ENCODE measurements at places on chromosomes 2 and 18.

GRCh38 chr2:98913916-98914712 lies 21.9 kb downstream of the CRACDL start:
- DNase-seq = peak; percentile 59

DNA sequence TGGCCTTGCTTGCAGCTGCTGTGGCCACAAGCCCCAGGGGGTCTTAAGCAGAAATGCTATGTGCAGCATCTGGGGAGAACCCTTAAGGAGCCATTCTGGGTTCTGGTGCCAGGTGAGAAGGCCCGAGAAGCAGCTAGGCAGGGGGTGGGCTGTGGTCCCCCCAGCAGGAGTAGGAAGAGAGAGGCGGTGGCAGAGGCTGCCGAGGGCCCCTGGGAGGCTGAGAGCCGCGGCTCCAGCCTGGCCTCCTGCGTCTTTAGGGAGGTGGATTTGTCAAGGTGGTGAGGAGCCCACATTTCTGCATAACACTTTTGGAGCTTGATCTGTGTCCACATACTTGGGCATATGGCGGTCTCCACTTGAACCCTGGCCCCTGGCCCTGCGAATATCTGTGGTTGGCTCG lies 196.5 kb downstream of the TWIST2 start:
- DNase-seq = no peak

- DNase-seq = no peak
Observed at GRCh38 chr18:76274468-76275289, 220.4 kb downstream of the ZNF516 start.

DNA sequence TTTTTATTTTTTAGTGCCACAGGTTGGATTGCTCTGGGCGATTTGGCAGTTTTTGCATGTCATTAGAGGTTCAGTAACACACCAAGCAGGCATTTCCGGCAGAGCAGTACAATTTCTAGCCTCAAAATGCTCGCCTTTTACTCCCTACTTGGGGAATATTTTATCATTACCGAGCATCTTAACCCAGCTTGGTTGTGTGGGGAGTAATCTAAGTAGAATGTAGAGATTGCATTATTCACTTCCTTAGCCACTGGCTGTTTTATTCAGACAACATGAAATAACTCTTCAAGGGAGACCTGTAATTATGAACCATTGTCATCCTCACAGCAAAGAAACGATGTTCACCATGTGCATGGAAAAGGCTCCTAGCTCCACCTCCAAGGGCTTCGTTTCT lies 13.1 kb downstream of the GRP start:
- no peak for DNase-seq

DNA sequence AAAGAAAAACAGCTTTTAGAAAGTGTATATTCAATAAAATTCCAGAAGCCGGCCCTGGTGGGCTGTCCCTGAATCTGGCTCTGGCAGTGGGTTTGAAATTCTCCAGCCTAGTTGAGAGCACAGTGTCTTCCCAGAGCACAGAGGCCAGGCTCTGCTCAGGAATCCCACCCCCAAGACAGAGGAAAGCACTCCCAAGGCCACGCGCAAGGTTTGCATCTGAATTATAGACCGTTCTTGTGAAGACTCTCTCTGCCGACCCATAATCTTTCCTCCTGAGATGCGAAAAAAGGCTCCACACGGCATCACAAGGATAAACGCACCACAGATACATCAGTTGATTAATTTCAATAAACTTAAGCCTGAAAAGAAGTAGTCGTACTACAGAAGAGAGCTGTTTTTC lies 342.2 kb downstream of the CMPK2 start:
- DNase-seq = no peak

GRCh38 chr2:239674981-239675825 lies 274.4 kb upstream of the HDAC4 start:
- DNase-seq = no peak

DNA sequence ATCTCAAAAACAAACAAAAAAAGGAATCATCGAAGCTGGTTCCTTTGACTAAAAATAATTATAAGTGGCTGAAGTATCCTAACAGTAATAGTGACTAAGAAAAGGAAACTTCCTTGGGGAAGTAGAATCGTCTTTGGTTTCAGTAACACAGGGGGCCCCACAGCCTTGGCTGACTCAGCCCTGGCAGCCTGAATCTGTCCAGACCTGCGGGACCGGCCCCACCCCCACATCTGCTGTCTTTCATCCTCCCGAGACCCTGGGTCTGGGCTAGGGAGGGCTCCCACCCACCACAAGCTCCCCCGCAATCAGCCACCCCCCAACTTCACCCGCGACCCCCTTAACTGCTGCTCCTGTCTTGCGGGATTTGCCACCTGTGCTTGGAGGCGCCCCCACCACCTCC lies 1452.6 kb upstream of the ACVR2A start:
- no peak for DNase-seq

DNA sequence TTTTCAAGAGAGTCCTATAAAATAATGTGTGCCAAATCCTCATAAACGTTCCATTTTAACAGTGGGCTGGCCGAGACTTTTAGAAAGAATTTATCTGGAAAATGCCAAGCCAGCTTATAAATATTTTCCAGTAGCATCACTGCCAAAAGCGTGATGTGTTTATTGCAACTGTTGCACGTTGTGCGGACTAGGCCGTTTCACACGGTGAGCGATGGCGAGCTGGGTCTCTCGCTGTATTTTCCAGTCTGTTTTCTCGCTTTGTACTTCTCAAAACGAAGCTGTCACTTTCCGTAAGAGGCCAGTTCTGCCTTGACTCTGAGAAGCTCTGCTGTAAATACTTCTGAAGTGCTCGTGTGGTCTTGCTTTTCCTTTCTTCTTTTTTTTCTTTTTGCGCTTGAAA lies 65.0 kb upstream of the ZNF236 start:
- DNase-seq = no peak

- DNase-seq = no peak
Observed at GRCh38 chr2:144156736-144157640, 362.9 kb downstream of the ZEB2 start.
